ENCODE measurements at places on chromosomes 3 and 15.
A peak's percentile ranks its signal among the peaks of the same experiment; 100 is the strongest.

DNA sequence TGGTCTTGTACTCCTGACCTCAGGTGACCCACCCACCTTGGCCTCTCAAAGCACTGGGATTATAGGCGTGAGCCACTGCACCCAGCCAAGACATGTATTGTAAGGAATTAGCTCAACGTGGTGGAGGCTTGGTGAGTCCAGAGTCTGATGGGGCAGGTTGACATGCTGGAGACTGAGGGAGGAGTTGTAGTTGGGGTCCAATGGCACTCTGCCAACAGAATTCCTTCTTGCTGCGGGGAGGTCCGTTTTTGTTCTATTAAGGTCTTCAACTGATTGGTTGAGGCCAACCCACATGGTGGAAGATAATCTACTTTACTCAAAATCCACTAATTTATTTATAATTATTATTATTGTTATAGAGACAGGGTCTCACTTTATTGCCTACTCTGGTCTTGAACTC, 30.1 kb downstream of the PLA2G4D start:
- DNase-seq, result no peak

- DNase-seq, result peak; percentile 44
Observed at GRCh38 chr15:68113273-68113672, 59.2 kb downstream of the PIAS1 start.

DNA sequence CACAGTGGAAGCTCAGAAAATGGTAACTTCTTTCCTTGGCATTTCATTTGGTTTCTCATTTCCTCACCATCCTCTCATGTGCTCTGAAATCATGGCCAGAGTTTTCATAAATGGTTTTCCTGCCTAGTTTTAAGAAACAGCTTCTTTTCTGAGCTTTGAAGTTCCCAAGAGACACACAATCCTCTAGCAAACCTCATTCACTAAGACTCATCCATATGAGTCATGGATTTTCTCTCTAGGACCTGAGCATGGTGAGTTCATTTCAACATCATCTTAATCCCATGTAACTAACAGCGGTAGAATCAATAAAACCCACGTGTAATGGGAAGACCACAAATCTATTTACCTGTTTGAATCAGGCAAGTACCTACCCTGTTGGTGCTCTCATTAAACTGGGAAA, 274.5 kb upstream of the LRTM1 start:
- DNase-seq, result peak; percentile 94

DNA sequence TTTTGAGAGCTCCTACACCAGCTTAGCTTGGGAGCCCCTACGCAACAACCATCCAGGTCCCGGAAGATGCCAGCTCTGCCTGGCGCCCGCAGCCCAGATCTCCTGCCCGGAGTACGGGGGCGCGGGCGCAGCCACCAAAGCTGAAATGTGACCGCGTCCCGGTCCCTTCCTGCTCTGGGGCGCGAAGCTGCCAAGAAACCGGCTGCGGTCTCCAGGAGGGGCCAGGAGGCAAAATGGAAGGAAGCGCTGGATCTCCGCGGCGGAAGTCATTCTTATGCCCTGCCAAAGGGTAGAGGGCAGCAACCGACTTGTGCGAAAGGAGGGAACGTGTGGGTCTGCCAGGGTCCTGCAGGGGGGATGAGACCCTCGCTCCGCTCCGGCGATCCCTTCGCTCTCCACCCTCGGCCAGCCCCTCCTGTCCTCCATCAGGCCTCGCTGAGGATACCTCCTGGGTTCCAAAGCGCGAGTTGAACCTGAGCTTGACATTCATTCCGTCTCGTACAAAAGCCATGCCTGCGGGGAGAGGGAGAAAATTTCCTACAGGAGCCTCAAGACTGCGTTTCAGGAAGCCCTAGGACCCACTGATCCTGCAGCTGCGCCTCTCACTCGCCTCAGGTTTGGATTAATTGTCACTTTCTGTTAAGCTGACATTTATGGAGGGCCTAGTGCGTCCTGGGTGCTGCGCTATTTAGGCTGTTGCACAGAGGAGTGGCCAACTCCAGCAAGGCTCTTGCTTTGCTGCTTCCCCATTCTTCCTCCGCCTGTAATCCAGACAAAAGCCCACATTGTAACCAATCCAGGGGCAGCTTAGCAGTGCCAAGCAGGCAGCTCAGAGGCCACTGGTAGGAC, 98.3 kb upstream of the VGLL3 start:
- peak; percentile 82 for DNase-seq

DNA sequence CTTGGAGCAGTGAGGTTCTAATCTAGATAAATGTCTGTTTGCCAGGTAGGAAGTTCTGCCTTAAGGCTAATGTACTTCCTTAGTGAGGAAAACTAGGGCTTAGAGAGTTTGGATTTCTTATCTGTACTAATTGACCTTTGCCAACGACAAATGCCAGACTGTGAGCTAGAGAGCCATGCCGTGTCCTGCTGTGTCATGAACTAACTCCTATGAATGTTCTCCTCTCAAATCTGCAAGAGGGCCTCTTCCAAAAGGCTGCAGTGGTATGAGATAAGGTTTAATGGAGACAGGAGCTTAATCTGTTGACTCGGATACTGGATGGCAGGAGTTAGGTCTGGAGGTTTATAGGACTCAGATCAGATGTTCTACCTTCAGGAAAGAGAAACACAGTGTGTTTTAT, 524.9 kb downstream of the NTRK3 start:
- DNase-seq, result no peak

GRCh38 chr3:197364410-197365071, 66.1 kb upstream of the DLG1 start:
- peak; percentile 77 for DNase-seq
